Stimulated activated CD4-positive, alpha-beta T cell treated with anti-CD3 and anti-CD28 coated beads, Interleukin-1b, Interleukin-23, amount 100 ng/mL, for 48 hours (primary cell): ENCODE measurements at places on chromosomes 1 and 21.

DNA sequence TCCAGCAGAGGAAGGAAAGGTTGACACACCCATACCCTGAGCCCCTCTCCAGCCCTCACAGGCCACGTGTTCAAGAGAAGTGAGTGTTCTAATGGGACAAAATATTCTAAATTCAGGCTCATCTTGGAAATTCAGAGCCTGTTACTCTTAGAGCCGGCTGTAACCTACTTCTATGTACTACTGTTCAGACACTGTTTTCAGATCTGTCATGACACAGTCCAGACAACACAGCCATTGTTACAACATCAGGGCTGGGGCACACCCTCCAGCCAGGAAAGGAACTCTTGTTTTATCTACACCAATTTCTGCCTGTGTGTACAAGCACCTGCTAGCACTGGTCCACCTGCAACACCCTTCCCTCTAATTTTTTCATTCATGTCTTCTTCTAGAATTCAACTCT is 145.4 kb upstream of the C8B start:
- DNase-seq: no peak

DNA sequence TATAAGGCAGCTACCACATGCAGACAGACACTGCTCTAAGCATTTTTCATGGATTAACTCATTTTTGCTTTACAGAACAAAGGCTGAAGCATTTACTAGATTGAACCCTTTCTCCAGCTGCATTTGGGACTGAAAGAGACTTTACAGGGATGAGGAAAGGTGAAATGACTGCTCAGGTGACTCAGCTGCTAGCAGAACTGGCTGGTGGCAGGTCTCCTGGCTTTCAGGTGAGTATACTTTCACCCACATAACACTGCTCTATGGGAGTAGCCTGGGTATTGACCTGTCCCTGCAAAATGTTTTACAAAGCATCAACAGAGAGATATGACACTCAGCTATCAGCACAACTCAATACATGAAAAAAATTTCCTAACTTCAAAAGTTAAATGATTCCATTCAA is 2.6 kb upstream of the CCDC185 start:
- no peak for DNase-seq

GRCh38 chr1:10708757-10709156 is 87.7 kb downstream of the CASZ1 start:
- no peak for DNase-seq

DNA sequence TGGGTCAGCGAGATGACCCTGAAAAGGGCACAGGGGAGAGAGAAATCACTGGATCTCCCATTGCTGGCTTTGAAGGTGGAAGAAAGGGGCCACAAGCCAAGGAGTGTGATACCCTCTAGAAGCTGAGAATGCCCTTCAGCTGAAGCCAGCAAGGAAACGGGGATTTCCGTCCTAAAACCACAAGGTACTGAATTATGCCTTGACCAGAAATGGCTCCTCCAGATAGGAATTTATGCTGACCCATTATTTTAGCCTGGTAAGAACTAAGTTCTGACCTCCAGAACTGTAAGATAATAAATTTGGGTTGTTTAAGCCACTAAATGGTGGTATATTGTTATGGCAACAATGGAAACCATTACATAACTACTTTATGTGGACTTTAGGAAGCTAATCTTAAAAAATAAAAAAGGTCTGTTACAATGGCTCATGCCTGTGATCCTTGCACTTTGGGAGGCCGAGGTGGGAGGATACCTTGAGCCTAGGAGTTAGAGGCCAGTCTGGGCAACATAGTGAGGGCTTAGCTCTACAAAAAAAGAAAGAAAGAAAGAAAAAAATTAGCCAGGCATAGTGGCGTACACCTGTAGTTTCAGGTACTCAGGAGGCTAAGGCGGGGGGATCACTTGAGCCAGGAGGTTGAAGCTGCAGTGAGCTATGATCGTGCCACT is 3.6 kb upstream of the H6PD start:
- no peak for DNase-seq

DNA sequence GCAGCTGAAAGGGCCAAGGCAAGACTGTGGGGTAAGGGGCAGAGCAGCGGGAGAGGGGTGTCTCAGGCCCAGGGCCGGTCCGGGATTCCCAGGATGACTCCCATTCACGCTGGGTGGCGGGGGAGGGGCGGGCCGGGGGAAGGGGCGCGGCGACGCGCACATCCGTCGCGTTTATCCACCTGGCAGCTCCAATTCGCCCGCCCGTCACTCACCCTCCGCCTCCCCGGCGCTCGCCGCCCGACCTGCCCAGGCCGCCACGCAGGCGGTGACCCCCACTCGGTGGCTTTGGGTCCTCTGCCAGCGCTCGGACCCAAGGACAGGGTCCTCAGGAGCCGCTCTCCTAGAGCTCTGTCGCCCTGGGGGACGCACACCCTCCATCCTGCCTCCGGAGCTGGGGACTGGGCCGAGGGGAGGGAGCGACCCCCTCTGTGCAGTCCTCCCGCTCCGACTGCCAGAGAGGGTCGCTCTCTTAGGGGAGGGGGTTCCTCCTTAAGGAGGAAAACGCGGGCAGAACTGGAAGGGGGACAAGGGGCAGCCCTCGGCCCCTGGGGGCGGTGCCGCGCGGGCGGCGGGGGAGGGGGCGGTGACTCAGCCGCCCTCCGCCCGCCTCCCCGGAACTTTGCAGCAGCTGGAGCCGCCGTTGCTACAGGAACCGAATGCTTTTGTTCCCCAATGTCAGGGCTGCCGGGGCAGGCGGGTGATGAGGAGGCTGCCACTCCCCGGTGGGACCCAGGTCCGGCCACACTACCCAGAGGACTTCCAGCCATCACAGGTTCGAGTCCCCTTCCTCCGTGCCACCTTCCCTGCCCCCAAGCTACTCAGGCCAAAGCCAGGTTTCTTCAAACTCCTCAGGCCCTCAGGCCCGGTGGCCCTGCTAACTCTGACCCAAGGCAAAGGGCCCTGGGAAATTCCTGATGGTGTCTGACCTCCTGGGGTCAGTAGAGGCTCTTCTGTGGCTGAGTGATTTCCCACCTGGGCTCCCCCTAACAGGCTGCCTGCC is 3.4 kb downstream of the ADGRB2 start:
- DNase-seq: peak; percentile 51

- no peak for DNase-seq
Measured at GRCh38 chr1:83100133-83100532, 898.8 kb downstream of the TTLL7 start.

- no peak for DNase-seq
Measured at GRCh38 chr1:229642376-229642775, 16.3 kb downstream of the URB2 start.

DNA sequence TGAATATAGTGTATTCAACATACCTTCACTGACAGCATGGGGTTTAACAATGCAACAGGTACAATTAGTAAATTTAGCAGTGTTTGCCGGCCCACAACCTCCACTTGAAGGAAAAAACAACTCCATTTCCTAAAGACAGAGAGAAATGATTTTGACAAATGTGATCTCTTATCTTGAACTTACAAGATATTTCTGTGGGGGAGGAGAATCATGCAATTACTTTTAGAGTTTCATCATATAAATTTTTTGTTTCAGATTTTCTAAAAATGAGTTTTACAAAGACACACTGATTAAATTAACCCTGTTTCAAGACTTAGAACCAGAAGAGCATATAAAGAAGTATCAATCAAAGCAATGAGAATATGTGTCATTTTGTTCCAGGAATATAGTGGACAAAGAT is 80.3 kb downstream of the NME7 start:
- DNase-seq: no peak

- no peak for DNase-seq
Measured at GRCh38 chr1:44423591-44424537, 18.8 kb downstream of the RNF220 start.

DNA sequence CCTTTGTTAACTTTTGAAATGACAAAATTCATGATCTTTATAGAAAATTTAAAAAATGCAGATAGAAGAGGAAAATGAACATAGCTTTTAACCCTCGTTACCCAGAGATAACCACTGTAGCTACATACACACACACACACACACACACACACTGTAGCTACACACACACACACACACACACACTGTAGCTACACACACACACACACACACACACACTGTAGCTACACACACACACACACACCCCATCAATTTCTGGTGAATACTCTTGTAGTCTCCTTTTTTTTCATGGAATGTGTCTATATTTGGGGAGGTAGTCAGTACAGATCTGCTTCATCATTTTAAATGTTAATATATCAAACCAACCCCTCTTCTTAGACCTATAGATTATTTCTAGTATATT is 58.5 kb downstream of the SH3BGR start:
- DNase-seq: no peak

GRCh38 chr1:1794999-1795398 is 16.7 kb upstream of the NADK start:
- DNase-seq: no peak

DNA sequence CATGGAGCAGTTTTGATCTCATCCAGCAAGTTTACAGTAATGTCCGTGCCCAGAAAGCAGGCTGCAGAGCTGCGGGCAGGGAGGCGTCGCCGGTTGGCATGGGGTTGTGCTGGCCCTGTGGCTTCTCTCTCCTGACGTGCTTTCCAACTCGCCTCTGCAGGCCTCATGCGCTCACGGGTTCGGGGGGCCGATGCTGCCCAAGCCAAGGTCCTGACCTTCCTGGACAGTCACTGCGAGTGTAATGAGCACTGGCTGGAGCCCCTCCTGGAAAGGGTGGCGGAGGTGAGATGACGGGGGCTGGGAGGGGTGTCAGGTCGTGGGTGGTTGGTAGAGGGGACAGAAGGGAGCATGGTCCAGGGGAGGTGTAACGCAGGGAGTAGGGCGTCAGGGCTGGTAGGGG is 176.1 kb downstream of the GALNT2 start:
- no peak for DNase-seq

- no peak for DNase-seq
Measured at GRCh38 chr1:20962576-20963258, 175.6 kb upstream of the HP1BP3 start.

GRCh38 chr1:185969028-185969427 is 234.8 kb downstream of the HMCN1 start:
- no peak for DNase-seq
